Activated naive CD4-positive, alpha-beta T cell treated with anti-CD3 and anti-CD28 coated beads, Interleukin-2, amount 50 U/mL, for 16 hours (primary cell): ENCODE measurements at places on chromosomes 7 and 10.

- no peak for DNase-seq
These were observed 48.1 kb upstream of the TARP start for GRCh38 chr7:38321515-38321944.

DNA sequence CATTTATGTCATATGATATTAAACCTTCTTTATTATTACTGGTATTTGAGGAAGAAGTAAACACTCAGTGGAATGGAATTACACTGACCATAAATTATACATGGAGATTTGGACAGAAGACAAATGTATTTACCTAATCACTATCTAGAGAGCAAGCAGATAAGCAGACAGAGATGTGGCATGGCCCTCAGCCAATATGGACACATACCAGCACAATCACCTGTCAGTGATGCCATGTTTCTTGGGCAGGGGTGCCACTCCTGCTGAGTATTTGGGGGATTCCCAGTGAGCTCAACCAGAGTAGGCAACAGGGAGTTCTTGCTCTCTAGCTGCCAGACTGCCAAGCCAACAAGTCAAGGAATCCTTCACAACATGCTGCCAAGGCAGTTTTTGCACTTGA, 866.3 kb upstream of the LRRN3 start:
- DNase-seq = no peak

DNA sequence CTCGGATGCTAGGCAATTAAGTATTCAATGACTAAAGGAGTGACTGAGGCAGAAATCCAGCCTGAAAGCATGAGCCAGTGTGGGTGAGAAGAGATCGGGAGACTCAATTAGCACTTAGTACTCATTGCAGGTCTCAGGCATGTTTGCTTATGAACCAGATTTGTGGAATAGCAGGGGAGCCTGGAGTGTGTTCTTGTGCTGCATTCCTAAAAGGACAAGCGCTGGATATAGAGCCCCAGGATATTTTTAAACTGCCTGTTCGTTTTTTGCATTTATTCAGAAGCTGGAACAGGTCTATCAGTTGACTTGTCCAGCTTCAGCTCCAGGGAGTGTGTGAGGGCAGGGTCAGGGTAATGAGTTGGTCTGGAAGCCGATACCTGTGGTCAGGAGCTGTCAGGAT, 120.3 kb downstream of the BMPER start:
- DNase-seq = no peak

DNA sequence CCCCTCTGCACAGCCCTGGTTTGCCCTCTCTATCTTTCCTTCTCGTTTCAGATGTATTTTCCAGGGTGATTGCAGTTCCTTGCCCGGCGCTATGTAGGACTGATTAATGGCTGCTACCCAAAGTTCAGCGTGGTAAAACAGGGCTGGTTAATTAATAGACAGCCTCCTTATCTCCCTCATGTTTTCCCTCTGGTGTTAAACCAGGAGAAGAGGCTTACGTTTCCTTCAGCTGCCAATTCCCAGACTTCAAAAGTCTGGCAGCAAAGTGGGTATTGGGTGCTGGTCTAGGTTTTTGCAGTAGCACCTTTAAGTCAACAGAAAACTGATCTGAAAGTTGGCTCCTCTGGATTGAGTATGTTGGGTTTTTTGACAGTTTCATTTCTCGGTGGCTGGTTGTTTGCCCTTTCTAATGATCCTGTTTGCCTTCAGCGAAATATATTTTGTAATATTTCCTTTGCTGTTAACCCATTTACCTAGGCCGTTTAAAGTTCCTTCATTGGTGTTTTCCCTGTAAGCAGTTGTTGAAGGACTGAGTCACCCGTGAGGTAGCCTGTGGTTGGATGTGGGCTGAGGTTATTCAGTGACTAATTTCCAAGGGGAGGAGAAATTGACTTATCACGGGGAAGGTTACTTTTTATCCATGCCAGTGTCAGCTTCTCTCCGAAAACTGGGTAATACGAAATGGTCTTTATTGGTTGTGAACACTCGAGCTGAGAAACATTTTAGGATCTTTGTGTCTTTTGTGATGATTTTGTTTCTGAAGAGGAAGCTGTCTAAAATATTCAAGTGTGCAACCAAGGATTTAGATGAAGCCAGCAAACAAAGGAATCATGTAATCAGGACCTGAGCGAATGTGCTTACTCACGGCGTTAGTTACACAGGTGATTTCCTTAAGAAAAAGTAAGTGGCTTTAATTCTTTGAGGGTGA, 257.2 kb downstream of the KIAA1217 start:
- DNase-seq = no peak

GRCh38 chr7:47069385-47070076, 512.4 kb downstream of the TNS3 start:
- DNase-seq = no peak

- DNase-seq = no peak
These were observed 542.4 kb upstream of the DPP6 start for GRCh38 chr7:153509768-153510167.

GRCh38 chr7:42274053-42274452, 37.0 kb upstream of the GLI3 start:
- no peak for DNase-seq

DNA sequence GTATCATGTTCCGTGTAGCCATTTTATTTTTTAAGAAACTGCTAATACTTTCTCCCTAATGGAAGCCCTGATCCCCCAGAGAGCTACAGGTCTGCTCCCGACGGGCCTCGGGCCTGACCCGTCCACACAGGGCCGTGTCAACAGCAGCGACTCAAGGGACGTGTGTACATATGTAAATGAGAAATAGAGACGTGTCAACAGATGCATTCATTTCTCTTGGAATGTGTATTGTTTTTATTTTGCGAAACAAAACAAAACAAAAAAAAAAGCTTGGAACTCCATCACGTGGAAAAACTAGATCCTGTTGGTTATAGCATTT, 31.7 kb upstream of the PPIF start:
- no peak for DNase-seq

DNA sequence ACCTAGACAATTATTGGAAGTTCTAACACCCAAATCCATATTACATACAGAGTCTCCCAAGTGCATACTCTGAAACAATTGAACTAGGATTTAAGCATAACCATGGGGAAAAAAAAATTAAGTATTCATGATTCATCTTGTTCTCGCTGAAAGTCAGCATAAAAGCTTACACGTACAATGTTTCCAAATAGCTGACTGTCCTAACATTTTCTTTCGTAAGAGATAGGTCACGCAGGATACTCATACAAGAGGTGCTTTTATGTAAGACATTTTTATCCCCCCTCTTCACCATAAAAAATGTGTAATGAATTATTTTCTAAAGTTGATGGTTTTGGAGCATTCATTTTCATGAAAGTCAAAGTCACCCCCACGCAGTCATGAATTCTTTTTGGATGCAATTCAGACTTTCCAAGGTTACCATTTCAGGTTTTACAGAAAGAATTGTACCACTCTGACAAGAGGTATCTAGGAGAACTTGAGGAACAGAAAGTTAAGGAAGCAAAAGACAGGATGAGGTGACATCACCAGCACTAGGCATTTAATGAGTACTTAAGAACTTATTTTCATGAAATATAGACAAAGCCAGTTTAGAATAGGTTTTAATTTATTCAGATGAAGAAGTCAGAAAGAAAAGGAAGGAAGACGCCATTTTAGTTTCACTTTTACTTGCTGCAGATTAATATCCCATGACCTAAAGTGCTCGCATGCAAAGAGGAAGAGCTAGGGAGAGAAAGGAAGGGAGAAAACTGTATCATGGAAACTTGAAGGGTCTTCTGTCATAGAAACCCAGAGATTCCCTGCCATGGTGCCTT, 55.8 kb downstream of the TMEM26 start:
- DNase-seq = no peak

DNA sequence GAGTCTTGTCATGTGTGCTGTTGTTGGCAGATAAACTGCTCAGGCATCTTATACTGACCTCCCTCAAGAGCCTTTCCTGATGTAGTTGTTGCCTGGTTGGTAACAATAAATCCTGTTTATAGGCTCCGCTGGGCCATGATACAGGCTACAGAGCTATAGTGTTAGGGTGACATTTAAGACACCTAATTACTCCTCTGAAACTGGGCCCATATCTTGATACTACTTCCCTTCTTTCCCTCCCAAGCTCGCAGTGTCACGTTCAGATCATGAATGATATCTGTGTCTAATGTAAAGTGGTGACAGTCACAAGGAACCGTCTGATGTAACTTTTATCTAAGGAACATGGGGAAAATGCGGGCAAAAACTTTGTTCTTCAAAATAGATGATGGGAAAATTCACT, 35.4 kb downstream of the CROT start:
- DNase-seq = no peak

DNA sequence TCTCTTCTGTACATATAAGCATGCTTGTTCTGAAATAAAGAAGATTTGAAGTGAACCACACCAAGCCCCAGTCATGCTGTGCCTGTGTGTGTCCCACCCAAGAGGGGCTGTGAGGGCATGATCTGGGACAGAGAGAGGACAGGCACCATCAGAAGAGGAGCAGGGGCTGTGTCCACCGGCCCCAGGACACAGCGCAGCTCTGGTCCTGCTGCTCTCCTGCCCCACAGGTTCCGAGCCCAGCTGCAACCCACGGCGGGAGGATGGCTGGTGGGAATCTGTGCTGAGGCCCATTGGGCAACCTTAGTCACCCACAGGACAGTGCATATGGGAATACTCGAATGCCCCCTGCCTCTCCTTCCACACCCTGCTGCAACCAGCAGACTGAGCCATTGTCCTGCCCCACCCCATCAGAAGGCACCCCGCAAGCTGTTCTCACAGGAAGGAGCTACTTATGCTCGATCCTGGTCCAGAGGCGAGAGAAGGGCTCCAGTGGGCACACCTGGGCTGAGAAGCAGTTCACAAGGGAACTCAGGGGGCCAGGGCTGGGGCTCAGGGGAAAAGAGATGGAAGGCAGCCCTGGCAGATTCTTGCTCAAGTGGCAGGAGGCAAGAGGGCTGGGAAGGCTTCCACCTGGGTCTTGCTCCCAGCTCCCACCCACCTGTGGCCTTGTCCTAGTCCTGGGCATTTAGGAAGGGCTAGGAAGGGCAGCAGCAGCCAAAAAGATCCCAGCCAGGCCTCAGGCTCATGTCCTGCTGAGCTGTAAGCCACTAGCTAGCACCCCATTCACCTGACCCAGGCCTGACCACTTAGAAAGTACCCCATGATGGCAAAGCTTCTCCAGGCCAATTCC, 31.9 kb downstream of the LDB3 start:
- no peak for DNase-seq

DNA sequence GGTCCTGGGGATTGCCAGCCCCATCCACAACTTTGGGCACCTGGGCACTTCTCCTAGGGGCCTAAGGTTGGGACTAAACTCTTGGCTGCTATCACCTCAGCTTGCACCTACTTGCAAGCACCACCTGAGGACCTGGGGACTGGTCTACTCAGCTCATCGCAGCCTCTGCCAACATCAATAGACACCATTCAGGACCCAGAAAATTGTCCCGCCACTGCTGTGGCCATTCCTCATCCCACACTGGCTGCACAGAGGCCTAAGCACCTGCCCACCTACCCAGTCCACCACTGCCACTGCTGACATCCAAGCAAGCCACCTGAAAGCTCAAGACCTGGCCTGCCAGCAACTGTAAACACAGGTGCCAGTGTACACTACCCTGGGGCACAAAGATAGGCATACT, 234.1 kb downstream of the STK31 start:
- DNase-seq = no peak

DNA sequence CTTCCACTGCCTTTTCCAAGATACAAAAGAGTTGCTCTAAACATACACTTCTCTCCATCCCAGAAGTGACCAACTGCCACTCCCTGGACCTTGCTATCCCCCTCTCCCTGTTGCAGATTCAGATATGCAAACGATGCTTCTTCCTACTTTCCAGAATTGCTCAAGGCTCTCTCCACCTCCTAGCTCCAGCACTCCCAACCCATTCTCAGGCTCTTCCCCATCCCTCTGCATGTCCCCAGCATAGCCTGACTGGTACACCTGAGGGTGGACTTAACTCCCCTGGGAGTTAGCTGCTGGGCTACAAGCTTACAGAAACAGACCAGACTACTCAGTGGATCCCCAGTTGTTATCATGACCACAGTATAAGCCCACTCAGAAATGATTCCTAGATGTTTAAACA, 27.6 kb downstream of the MKRN1 start:
- DNase-seq = no peak

- no peak for DNase-seq
These were observed 78.0 kb downstream of the MKI67 start for GRCh38 chr10:128047991-128048818.

DNA sequence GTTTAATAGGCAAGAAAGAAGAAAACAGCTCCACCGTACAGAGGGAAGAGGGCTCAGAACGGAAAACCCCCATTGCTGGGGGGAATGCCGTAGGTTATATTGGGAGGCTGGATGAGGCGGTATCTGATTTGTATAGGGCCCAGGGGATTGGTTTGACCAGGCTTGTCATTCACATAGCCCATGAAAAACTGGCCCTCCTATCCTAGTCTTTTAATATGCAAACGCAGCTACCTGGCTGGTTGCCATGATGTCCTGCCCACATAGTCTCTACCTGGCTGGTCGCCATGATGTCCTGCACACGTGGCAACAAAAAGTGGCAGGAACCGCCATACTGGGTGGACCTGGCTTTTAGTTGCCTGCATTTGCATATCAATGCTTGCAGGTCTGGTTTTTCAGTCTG, 84.7 kb downstream of the AUTS2 start:
- DNase-seq = no peak

DNA sequence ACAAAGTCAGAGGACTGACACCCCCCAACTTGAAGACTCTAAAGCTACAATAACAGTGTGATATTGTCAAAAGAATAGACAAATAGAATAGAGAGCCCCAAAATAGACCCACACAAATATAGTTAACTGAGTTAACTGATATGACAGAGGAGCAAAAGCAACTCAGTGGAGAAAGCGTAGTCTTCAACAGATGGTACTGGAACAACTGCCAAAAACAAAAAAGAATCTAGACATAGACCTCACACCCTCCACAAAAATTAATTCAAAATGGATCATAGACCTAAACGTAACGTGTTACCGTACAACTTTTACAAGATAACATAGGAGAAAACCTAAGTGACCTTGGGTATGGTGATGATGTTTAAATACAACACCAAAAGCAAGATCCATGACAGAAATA, 28.6 kb upstream of the PWWP2B start:
- DNase-seq = no peak

DNA sequence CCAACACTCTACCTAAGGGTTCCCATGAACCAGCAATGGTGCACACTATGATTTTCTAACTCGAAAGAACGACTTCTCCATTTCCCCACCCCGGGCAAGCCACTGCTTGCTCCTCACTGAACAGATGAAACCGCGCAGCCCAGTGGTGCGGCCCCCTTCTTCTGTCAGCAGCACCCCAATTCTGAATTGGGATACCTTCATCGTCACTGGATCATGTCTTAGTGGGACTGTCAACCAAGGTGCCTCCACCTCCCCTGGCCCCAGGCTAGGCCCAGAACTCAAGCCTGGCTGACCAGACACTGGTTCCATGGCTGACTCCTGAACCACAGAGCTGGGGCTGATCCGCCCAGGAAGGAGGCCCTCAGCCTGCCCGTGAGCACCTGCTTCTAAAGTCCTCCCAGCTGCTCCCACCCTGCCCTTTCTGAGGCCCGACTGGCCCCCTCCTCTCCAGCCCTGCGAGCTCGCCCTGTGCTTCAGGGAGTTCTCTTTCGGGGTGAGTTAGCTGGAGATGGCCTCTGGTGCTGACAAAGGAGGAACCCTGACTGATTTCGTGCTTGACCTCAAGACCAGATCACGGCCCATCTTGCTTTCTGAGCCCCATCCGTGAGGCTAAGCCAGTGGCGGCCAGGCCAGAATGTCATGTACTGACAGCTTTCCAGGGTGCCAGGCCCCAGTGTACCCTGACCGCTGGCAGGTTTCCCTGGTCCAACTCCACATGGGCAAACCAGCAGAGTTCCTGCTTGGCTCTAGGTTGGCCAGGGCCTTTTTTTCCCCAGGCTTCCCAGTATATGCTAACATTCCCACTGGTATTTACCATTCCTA, 44.5 kb downstream of the FAM53B start:
- DNase-seq = no peak
